ENCODE measurements at places on chromosomes 4 and X.

GRCh38 chrX:129830494-129830893 is 13.2 kb downstream of the ZDHHC9 start:
- no peak for DNase-seq

DNA sequence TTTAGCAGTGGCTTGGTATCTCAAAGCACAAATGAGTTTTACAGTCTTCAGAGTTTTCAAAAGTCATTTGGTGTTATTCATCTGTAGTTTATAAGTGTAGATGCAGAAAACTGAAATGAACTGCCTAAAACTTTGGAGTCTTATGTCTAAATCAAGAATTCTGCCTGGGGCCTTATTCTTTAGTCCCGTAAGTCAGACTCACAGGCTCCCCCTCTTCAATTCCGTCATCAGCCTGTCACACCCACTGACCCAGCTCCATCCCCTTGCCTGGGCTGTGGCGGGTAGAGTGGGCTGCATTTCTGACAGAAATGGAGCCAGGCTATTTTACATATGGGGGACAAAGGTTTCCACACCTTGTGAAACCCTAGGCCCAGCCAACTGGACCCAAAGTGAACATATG is 44.3 kb downstream of the TSPAN5 start:
- DNase-seq, result no peak

GRCh38 chrX:8927701-8928100 is 106.2 kb downstream of the FAM9B start:
- no peak for DNase-seq

- no peak for DNase-seq
Observed at GRCh38 chr4:165393051-165393450, 14.2 kb downstream of the CPE start.

DNA sequence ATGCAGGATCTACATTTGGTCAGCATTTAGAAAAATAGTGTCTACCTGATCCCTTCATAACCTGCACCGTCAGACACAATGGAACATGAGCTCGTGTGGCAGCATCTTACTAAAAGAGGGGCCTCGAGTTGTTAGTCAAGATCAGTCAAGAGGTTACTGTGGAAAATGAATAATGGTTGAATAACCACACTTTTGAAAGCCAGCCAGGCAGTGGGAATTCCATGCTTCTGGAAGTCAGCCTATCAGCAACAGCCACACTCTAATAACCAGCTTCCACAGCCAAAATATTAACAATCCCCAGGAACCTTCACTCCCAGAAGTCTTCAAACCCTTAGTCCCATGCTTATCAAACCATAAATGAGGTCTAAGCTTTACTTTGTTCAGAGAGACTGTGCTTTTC is 234.3 kb downstream of the HS3ST1 start:
- DNase-seq, result no peak

- peak; percentile 72 for DNase-seq
Observed at GRCh38 chr4:25457053-25457715, 80.1 kb downstream of the ANAPC4 start.

DNA sequence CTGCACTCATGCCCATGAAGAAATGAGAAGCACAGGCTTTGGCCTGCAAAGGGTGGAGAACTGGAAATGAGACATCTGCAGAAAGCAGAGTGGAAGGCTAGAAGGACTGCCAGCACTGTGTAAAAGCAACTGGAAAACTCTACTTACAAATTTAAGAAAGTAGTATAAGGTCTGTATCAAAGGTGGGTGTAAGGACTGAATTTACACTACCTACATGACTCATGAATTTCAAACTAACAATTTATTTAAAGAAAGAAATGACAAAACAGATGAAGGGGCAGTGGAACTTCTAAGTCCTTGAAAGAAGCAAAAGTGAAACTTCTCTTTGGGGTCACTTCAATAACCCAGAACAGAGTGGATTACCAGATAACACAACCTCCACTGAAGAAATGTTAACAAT is 71.2 kb downstream of the SLC10A7 start:
- DNase-seq, result no peak

DNA sequence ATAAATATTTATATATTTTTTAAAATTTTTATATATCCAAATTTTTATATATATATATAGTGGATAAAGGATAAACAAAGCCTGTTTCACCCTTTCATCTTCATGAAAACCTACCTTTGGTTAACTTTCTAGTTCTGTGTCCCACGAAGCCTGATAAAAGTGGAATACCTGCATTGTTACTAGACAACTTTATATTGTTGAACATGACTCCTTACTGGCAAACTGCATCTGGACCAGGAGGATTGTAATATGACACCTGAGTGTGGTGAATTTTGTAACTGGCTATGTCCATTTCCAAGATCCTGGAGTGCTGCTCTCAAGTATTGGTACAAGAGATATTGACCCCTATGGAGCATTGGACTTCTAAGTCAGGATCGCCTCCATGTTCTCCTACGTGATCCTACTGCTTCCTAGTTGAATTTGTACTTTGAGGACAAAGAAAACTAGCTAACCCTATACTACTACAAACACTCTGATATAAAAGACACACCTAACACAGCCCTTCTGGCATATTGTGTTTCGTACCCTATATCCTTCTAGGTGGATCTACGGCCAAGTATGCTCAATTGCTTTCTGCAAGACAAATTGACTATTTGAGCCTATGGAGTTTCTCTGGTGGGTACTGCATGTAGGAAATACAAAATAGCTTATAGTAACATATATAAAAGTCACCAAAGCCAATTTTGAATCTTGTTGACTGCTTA is 61.3 kb upstream of the PRRG1 start:
- no peak for DNase-seq

DNA sequence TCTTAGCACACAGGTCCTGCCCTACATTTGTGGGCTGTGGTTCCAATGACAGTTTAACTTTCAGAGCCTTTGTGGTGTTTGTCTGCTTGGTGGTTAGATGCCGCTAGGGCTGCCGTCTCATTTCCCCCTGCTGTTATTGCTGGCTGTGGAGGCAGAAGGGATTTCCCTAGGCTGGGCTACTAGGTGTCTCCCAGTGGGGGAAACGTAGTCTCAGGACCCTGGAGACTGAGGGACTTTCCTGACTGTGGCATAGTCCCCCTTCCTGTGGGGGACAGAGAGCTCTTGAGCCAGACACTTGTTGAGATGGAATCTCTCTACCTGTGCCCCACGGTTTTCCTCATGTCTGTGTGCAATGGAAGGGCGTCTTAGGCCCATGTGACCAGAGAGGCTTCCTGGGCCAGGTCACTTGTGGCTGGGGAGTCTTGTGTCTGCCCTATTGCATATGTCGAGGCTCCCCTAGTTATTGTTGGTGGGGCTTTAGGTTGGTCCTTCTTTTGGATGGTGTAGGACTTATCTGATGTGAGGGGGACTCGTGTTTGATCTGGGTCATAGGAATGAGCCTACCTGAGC is 68.2 kb downstream of the ARHGAP10 start:
- DNase-seq, result no peak

- no peak for DNase-seq
Observed at GRCh38 chrX:53768865-53769264, 82.3 kb upstream of the HUWE1 start.

- DNase-seq, result no peak
Observed at GRCh38 chrX:30349946-30350345, 40.8 kb upstream of the NR0B1 start.

DNA sequence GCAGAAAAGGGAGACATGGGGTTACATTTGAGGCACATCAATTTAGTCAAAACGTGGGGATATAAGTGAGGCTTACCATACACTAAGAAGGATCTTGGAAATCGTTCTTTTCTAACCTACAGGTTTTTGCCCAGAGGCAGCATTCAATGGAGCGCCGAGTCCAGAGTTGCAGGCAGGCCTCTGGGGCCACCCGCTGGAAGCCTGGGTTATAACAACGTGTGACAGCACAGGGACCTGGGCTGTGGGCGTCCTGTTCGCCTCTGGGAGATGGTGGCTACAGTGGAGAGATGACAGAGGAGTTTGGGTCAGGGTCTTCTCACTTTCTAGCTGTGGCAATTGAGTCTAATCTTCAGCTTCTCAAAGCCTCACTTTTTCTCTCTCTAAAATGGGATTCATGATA is 53.9 kb downstream of the ENPP6 start:
- peak; percentile 22 for DNase-seq

DNA sequence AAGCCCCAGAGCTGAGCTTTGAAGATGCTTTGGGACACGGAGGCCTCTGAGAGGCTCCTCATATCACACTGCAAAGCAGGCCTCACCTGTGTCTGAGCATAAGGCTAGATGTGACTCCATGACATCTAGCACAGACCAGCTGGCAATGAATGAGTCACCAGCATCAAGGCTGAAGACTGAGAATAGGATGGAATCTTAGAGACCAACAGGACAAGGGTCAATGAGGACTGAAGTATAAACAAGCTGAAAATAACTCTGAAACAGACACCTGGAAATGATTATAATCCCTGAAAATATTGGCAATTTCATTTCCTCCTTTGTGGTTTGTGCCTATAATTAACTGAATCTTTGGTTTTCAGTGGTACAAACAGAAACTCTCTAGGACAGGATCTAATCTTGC is 87.1 kb upstream of the PRPS1 start:
- DNase-seq, result no peak

- DNase-seq, result no peak
Observed at GRCh38 chrX:39750256-39750790, 347.4 kb downstream of the BCOR start.
